ENCODE measurements at places on chromosomes 11 and 22.

GRCh38 chr11:112057170-112057569 is 16.6 kb downstream of the PIH1D2 start:
- no peak for DNase-seq

DNA sequence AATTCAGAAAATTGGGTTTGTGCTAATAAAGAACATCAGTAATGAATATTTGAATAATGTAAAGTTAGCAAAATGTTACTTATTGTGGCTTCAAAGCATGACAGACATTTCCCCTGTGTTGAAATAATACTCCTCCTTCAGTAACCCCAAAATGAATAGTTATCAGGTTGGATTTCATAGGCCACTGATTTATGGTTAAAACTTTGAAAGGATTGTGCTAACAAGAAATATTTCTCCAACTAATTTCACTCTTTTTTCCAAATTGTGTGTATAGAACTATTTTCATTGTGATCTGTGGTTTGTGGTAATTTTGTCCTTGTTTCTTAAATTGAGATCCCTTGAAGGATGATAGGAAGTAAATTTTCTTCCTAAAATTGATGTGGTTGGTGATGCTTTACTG is 7.9 kb downstream of the DDX10 start:
- DNase-seq: no peak

- DNase-seq: peak; percentile 18
Measured at GRCh38 chr11:12914400-12914912, 94.7 kb upstream of the RASSF10 start.

GRCh38 chr11:103528596-103528995 is 419.4 kb downstream of the DYNC2H1 start:
- no peak for DNase-seq

DNA sequence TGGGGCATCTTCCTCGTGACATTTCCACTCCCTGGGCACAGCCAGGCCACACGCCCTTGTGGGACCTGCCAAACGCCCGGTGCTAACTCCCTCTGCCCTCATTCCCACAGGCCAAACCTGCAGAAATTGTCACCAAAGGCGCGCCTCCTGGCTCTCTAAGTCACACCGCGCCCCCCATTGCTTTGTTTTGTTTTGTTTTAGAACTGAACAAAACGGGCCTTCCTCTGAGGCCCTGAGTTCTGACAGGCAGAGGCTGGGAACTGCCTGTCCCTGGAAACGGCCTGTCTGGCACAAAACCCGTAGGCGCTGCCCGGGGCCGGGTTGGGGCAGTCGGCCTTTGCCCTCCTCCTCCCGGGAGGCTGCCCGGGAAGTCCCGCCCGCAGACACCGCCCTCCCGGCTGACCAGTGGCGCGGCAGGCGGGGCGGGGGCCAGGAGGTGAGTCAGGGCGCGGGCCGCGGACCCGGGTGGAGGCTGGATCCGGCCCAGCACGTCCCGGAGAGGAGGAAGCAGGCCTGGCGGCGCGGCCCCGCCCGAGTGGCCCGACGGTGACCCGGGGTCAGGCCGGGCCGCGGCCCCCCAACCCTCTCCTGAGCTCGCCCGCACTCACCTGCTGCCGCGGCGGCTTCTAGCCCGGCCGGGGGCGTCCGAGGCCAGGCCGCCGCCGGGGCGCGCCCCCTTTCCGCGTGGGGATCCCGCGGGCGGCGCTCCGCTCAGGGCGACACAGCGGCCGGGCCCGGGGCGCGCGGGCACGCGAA is 465 bp downstream of the SUN2 start:
- peak; percentile 74 for DNase-seq

DNA sequence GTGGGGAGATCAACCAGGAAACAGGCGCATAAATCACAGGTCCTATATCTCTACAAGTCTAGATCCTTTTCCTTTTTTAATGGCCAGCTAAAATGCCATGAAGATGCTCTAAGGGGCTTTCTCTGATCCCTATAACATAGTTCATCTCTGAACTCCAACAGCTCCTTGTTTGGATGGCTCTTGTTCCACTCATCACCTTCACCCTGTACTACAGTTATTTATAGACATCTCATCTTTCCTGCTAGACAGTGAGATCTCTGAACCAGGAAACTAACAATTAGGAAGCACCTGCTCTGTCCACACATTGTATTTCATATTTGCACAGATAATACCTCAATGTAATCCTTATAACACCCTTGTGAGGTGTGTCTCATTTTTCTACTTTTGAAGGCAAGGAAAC is 31.6 kb downstream of the KCNA4 start:
- no peak for DNase-seq

DNA sequence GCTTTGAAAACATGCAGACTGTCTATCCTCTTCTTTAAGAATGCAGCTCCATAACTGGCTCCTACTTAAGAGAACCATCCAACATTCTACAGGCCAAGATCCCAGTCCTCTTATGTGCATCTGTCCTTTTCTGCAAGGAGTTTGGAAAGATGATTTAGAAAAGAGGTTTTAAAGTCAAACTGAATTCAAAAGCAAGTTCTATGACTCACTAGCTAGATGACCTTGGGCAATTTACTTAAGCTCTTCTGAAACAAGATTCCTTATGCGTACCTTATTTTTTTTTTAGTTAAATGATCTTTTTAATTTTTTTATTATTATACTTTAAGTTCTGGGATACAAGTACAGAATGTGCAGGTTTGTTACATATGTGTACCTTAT is 29.2 kb downstream of the GUCY1A2 start:
- no peak for DNase-seq

DNA sequence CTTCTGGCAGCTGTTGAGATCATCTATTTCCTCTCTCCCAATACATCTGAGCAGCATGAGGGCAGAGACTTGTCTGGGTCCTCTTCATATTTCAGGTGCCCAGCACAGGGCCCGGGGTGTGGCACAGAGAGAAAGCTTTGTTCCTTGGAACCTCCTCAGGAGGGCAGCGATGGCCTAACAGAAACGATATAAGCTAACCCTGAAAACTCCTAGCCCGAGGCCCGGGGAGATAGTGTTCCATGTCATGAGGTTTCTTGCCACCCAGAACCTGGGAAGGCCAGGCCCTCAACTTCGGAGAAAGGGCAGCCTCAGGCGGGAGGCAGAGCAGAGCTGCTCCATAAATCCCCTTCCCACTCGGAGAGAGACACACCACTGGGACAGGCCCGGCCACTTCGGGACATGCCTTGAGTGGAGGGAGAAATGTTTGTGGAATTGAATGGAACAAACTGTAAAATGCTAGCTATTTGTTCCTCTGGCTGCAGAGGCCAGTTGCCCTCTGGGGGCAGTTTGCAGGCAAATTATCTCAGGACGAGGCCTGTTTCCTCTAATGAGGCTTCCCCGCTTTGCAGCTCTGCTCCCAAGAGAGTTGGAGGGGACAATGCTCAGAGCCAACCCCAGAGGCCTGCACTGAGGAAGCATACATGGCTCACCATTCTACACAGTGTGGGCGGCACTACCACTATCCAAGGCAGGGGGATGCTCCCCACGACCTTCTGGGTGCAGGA is 11.6 kb downstream of the ARRB1 start:
- DNase-seq: no peak

GRCh38 chr11:114047327-114047726 is 12.2 kb upstream of the ZBTB16 start:
- no peak for DNase-seq

GRCh38 chr11:91796999-91797398 is 427.6 kb upstream of the FAT3 start:
- no peak for DNase-seq

GRCh38 chr22:47196881-47197772 is 434.7 kb downstream of the TBC1D22A start:
- peak; percentile 6 for DNase-seq

DNA sequence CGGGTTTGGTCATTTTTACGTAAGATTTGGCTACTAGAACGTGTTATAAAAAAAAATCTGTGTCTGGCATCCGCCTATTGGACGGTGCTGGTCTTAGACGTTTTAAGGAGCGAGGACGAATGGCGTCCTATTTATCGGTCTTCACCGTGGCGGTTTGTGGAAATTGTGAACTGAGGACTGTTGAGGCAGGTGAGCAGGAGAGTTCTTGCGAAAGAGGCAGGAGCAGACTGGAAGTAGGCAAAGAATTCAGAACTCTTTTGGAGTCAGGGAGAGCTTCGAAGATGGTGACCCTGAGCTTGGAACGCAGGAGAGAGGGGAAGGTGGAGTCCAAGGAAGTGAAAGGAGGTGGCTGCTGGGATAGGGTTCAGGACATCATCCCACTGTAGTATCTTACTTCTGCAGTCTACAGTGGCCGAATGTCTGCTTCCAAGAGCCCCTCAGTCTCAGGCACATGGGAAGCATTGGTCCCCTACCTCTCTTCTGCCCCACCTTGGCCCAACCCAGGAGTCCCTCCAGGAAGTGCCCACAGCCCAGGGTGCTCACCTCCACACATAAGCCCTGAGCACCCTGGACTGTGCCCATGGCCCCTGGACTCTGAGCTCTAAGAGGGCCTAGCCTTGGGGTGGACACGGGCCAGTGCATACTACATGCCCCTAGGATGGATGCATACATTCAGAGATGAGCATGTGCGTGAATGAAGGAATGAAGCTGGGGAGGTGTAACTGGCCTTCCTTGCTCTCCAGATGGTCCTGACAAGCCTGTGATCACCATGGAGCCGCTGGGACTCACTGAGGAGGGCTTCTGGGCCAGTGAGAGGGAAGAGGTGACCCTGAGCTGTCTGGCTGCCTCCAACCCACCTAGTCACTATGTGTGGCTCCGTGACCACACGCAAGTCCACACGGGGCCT is 3.7 kb downstream of the VSIG10L2 start:
- DNase-seq: no peak

Measured in natural killer cell (primary cell).